ENCODE measurements at places on chromosomes 5 and 9. TPM values are rescaled to one million over a fixed set of nuclear protein-coding genes. Genes with fewer than 3 reads are reported as not detected.

DNA sequence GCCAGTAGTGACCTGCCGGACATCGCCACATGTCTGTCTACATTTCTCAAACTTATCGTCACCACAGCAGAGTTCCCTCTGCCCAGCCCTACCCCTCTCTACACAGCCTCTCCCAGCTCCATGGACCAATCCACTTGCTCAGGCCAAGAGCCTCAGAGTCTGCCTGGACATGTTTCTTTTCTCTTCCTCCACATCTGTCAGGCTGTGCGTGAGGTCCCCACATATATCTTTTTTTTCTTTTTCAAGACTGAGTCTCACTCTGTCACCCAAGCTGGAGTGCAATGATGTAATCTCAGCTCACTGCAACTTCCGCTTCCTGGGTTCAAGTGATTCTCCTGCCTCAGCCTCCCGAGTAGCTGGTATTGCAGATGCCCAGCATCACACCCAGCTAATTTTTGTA is 62.7 kb upstream of the GGTA1 start:
- DNase-seq = no peak

DNA sequence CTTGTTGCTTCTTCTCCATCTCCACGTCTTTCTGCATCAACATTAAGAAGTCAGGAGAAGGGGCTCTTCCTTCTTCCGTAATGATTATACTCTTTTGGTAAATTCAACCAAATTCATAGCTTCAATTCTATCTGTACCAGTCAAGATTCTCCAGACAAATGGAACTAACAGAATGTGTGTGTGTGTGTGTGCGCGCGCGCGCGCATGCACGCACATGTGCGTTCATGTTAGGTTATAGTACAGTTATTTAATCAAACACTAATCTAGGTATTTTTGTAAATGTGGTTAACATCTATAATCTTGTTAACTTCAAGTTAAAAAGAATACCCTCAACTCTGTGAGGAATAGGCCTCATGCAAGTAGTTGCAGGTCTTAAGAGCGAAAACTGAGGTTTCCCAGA is 150.3 kb upstream of the TAS2R1 start:
- no peak for DNase-seq

- peak; percentile 72 for DNase-seq
These were observed 61.5 kb upstream of the NUDT12 start for GRCh38 chr5:103624035-103624480.

DNA sequence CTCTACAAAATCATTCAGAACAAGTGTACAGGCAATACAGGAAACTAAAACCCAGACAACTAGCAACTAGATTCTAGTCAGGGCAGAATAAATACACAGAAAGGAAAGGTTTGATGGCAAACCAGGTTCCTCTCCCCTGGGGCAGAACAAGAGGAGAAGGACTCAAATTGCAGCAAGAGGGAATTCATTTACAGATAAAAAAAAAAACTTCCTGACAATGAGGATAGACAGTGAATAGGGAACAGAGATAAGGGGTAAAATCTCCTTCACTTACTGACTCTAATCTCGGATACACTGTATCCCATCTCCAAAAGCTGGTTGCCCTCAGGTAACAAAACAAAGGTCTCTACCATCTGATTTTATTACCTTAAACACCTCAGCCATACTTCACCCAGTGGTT is 244.0 kb downstream of the SEC61B start:
- DNase-seq = no peak

DNA sequence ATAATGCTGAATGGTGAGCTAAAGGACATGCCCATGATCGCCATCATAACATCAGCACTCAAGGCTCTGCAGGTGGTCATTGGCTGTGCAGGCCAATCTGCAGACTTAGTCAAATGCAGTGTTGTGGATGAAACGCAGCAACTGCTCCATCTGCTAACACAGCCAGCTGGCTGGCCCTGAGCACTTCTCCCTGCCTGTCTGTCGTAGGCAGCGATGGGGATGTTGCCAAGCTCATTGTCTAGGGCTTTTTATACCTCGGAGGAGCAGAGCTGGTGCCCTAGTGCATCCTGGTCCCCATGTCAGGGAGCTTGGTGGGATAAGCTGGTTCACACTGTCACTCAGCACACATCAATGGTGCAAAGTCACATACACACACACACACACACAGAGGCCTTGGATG is 189.4 kb downstream of the TENT4A start:
- DNase-seq = no peak

DNA sequence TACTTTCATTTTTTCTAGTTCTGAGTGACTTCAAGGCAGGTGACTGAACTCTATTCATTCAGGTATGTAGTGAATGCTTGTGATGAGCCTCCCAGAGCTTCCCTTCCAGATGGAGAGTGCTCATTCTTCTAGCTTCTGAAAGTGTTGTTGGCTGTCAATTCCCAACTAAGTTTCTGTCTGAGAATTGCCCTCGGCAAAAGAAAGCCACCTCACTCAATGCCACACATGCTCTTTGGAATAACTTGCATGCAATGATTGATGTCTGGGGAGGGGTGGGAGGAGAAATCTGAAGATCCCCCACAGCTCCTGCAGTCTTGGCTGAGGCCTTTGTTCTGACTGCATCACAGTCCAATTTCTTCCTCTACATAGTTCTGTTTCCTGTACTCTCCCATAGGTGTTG is 123.1 kb upstream of the C6 start:
- DNase-seq = no peak

DNA sequence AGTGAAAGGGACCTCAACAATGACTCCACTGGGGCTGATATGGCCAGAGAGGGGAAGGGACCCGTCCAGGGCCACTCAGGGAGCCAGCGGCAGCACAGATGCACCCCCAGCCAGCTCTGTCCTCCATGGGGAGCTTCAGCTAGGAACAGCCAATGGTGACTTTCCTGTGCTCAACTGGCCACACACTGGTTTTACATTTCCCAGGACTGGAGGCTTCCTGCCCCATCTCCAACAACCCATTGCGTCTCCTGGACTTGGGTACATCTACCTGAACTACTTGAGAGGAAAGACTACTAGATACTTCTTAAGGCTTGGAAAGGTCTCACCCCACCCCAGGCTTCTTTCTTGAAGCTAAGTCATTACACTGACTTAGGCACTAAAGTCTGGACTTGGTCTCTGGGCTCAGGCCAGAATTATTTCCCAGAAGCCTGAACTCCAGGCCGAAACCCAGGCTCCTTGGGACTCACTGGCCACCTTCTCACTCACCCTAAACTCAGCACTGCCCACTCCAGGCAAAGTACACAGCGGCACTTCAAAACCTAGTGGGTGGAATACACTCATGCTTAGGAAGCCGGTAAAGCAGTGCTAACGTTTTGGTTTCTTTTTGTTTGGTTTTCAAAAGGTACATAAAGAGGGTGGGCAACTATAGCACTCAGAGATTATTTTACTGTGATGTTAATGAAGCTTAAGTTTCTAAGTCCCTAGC is 1.5 kb downstream of the IGFBPL1 start:
- no peak for DNase-seq

DNA sequence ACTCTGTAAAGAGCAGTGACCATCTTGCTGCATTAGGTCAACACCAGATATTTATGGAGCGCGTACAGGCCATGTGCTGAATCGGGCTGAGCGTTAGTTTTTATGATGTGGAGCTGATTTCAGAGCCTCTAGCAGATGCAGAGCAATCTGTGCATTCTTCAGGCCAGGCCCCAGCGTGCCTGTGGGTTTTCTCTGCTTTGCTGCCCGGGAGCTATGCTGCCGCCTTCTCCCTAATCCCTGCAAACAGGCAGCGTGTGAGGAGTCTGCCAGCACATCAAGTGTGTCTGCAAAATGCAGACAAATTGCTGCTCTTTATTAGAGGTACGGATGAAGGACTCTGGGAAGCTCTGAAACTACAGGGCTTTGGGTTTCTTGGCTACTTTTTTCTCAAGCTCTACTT is 170.0 kb downstream of the NTRK2 start:
- peak; percentile 74 for DNase-seq

- no peak for DNase-seq
These were observed 9.5 kb downstream of the FCN2 start for GRCh38 chr9:134890155-134890495.

GRCh38 chr9:126613651-126614050 is at the start of gene LMX1B:
TSS of gene LMX1B (plus strand) at chr9:126613928. CDS start at chr9:126614450, 522 bp downstream.
- peak; percentile 10 for DNase-seq

- DNase-seq = no peak
These were observed 147.3 kb downstream of the MTX3 start for GRCh38 chr5:79843450-79844388.

DNA sequence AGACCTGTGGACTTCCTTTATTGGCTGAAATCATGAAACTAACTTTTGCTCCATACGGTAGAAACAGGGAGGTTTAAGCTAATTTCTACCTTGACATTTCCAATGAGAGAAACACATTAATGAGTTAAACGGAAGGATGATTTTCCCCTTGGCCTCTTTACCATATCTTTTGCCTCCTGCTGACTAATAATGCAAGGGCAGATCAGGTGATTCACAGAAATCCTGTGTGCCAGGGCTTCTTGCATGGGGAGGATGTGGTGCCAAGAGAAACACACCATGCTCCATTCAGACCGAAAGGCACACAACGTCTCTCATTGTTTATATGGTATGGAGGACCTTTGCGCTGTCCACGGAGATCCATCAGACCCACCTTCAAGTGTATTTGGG is 17.4 kb upstream of the PRLR start:
- peak; percentile 31 for DNase-seq

- DNase-seq = peak; percentile 59
These were observed 361.0 kb downstream of the NFIB start for GRCh38 chr9:13952906-13953305.

DNA sequence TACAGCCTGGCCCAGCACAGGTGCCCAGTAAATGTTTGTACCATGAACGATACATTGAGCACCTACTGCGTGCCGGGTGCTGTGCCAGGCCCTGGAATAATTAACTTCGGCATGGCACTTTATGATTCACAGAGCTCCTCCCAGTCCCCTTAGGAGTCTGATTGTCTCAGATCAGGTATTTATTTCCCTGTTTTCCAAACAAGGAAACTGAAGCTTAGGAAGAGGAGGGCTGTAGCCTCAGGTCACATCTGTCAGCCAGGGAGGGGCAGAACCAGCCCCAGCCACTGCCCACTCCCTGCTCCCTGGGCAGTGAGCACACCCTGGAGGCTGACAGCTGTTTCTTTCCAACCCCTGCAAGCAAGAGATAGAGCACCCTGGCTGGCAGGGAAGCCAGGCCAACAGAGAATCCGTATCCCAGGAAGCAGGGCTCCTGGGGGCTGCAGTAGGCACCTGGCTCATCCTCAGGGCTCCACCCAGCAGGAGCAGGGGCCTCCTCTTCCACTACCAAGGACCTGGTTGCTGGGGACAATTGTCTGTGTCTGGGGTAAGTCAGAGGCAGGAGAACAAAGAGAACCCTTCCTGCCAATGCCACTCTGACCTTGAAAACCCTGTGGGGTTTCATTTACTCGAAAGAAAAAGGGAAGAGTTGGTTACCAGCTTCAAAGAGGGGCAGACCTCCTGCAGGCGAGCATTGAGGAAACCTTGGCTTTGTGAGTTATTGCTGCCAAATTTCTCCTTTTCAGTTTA is 69.0 kb downstream of the DAB2IP start:
- no peak for DNase-seq

GRCh38 chr9:12726795-12727194 is 33.6 kb downstream of the TYRP1 start:
- DNase-seq = no peak

DNA sequence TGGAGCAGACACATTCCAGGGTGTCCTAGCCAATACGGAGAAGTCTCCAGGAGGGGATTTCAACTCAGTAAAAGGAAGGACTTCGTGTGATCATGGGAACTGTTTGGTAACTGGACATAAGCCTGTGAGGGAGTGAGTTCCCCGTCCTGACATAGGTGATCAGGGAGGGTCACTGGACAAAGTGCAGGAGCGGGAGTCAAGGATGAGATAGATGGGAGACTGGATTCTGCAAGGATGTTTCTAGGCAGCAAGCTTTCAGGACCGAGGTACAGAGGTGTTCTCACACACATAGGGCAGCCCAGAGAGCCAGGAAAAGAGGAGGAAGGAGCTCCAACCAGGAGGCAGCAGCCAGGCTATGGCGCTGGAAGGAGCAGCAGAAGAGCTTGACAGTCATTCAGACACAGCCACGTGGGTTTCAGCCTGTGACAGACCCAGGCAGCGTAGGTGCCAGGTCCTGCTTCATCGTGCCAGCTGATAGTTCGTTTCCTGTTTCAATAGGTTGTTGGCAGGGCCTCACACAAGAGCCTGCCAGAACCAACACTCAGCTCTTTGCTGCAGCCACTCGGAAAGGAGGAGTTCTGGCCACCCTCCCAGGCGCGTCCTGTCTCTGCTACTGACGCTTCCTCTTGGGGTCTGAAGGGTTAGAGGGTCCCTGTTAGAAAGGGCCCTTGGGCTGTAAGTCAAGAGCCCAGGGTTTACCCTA is 84.1 kb downstream of the AMBP start:
- DNase-seq = peak; percentile 77

DNA sequence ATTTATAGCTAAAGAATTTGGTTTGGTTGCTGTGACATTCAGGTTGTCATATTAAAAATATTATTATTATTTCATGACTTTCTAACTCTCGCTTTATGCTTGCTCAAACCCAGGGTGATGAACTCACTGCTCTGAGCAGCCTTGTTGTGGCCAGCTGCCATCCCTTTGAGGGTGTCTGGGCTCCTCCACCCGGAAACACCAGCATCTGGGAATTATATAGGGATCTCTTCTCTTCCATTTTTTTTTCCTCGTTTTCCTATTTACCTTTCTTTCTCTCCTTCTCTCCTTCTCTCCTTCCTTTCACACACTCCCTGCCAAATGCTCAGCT is 355.8 kb upstream of the SMARCA2 start:
- no peak for DNase-seq

- no peak for DNase-seq
These were observed 29.5 kb downstream of the CAST start for GRCh38 chr5:96691503-96692303.

DNA sequence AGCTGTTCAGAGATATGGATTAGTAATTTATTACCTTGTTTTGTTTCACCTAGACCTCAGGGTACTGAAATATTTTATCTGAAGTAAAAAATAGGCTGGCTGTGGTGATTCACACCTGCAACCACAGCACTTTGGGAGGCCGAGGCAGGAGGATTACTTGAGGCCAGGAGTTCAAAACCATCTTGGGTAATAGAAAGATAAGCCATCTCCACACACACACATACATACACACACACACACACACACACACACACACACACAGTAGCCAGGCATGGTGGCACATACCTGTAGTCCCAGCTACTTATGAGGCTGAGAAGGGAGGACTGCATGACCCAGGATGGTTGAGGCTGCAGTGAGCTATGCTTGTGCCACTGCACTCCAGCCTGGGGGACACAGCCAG is 3.7 kb downstream of the ANXA2R start:
- no peak for DNase-seq

Gene TRIM32
- 33.7 TPM for total RNA-seq

Gene CARTPT
- total RNA-seq = not detected

Gene GPR150
- total RNA-seq = not detected

Gene FBXO4
- total RNA-seq = 2.5 TPM

Gene EPB41L4A
- 8.2 TPM for total RNA-seq

Gene GDA
- total RNA-seq = not detected

Gene TAF11L5
- not detected for total RNA-seq

Gene PCDHGB2
- 1.4 TPM for total RNA-seq

Gene STPG3
- not detected for total RNA-seq

Gene CD274
- 21.4 TPM for total RNA-seq

Gene OR1J1
- not detected for total RNA-seq
